Endothelial cell of umbilical vein (primary cell): ENCODE measurements at places on chromosomes 4 and X. TPM values are rescaled to one million over a fixed set of nuclear protein-coding genes. Genes with fewer than 3 reads are reported as not detected.

Gene DAPP1
- total RNA-seq, result not detected in 2 replicates

Gene HSFX3
- total RNA-seq, result not detected in 2 replicates

Gene MSX1
- total RNA-seq, result 4.1 and 5.0 TPM in 2 replicates

Gene SLC6A14
- total RNA-seq, result not detected in 2 replicates

Gene UBE2K
- 90.3 and 97.8 TPM in 2 replicates for total RNA-seq

Gene GLRA3
- not detected in 2 replicates for total RNA-seq

Gene ZNF711
- 5.0 and 5.2 TPM in 2 replicates for total RNA-seq

Gene CCDC160
- total RNA-seq, result not detected in 2 replicates

Gene ADAMTS3
- total RNA-seq, result 1.3 and 1.5 TPM in 2 replicates

Gene DUSP21
- not detected in 2 replicates for total RNA-seq

Gene GLOD5
- not detected in 2 replicates for total RNA-seq

Gene MAGEE2
- total RNA-seq, result not detected in 2 replicates

Gene SLC9A6
- total RNA-seq, result 14.7 and 15.5 TPM in 2 replicates

Gene GPR50
- not detected in 2 replicates for total RNA-seq

Gene LGI2
- total RNA-seq, result not detected in 2 replicates

Gene EFNB1
- 8.8 and 13.3 TPM in 2 replicates for total RNA-seq

Gene CEP44
- 8.2 and 13.0 TPM in 2 replicates for total RNA-seq

Gene DMRTC1
- not detected in 2 replicates for total RNA-seq

Gene TCEAL4
- 60.4 and 74.6 TPM in 2 replicates for total RNA-seq

Gene PDE5A
- 2.3 and 3.2 TPM in 2 replicates for total RNA-seq

Gene MAPK10
- 0.37 TPM in 1 of 2 replicates, not detected in the other for total RNA-seq

Gene USP17L30
- not detected in 2 replicates for total RNA-seq

Gene MAGEA8
- not detected in 2 replicates for total RNA-seq

Gene TLR1
- 2.7 and 4.6 TPM in 2 replicates for total RNA-seq

Gene ADH1C
- total RNA-seq, result not detected in 2 replicates

Gene FHIP1A
- 0.58 and 2.2 TPM in 2 replicates for total RNA-seq

Gene PAGE4
- not detected in 2 replicates for total RNA-seq

Gene VCX2
- not detected in 2 replicates for total RNA-seq

Gene SLC7A11
- total RNA-seq, result 79.3 and 82.7 TPM in 2 replicates

Gene ACSL1
- total RNA-seq, result 17.7 and 18.9 TPM in 2 replicates

Gene COL4A6
- 0.49 and 0.92 TPM in 2 replicates for total RNA-seq

Gene MAGEB2
- not detected in 2 replicates for total RNA-seq

Gene RBMXL3
- total RNA-seq, result not detected in 2 replicates

Gene MTMR8
- total RNA-seq, result 0.75 and 1.1 TPM in 2 replicates

Gene CCDC149
- total RNA-seq, result 11.3 and 12.5 TPM in 2 replicates

Gene PCDH7
- 16.6 and 21.0 TPM in 2 replicates for total RNA-seq

Gene CRLF2
- total RNA-seq, result not detected in 2 replicates

Gene APELA
- total RNA-seq, result not detected in 2 replicates

Gene ATP6AP1
- total RNA-seq, result 136 and 145 TPM in 2 replicates

Gene TEX11
- not detected in 2 replicates for total RNA-seq

Gene BEX5
- total RNA-seq, result not detected in 2 replicates

Gene SHISA3
- 11.6 and 12.0 TPM in 2 replicates for total RNA-seq

Gene RHOXF1
- not detected in 2 replicates for total RNA-seq

Gene FAT4
- total RNA-seq, result 33.2 and 39.1 TPM in 2 replicates
